Astrocyte of the spinal cord (primary cell): ENCODE measurements at places on chromosomes 16 and 17.

- peak; percentile 35 for DNase-seq
Observed at GRCh38 chr17:60390186-60390585, 1.7 kb downstream of the USP32 start.

DNA sequence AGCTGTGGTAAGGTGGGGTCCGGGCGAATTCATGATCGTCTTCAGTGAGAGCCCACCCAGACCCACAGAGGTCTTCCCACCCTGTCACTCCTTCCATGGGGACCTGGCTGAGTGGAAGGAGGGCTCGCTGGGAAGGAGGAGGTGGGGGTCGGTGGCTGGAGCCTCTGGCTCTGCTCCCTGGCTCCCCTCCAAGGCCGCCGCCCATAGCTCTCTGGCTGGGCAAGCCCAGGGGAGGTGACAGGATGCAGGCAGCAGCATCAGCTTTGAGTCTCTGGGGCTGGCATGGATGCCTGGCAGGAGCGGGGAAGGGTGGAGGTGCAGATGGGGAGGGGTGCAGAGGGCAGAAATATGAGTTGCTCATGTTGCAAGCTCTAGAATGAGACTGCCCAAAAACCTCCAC is 147.0 kb downstream of the ENGASE start:
- DNase-seq = no peak

DNA sequence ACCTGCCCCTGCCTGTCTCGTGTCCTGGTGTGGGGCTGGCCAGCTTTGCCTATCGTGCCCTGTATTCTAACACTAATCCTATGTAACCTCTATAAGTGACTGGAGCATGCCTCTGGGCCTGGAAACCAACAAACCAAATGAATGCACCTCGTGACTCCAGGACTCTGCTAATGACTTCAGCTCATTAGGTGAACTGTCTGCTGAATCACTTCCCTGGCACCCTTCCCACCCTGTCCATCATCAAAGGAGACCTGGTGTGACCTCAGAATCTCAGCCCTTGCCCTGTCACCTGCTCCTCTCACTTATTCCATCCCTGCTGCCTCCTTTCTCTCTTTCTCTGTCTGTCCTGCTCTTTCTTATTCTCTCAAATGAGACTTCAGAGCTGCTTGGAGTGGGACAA is 322.4 kb downstream of the CBLN1 start:
- no peak for DNase-seq

DNA sequence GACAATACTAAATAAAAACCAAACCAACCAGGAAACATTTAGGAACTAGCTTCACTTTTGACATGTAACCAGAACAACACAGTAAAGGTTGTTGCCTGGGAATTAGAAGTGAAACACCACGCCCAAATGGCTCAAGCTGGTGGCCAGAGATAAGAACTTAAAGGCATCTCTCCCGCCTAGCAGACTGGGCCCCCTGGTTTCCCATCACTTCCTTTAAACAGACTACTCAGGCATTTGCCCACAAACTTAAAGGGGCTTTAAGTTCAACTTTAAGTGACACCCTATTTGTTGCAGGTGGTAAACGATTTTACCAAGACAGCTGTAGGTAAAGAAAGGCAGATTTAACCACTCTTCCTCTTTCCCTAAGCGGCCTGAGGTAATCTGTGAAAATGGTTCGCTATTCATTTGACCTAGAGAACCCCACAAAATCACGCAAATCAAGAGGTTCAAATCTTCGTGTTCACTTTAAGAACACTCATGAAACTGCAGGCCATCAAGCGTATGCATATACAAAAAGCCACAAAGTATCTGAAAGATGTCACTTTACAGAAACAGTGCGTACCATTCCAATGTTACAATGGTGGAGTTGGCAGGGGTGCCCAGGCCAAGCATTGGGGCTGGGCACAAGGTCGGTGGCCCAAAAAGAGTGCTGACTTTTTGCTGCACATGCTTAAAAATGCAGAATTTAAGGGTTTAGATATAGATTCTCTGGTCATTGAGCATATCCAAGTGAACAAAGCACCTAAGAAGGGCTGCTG is 40.8 kb upstream of the BPTF start:
- DNase-seq = no peak

DNA sequence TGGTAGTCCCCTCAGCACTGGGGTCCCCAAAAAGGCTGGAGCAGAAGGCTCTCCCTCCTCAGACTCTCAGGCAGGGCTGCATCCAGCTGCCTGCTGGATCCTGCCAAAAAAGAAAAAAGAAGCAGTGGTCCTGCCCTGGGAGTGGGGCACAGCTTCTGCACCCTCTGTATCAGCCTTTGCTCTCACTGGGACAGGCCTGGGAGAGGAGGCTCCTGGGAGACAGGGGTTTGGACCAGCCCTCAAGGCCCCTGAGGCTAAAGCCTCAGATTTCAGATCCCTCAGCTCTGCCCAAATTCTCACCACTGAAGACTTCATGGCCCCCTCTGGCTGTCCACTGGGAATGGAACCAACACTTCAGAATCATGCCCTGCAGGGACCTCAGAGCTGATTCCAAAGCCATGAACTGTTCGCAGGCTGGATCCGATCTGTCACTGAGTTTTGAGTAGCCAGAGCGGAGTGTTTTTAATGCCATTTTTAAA is 96.9 kb downstream of the C16orf78 start:
- no peak for DNase-seq

DNA sequence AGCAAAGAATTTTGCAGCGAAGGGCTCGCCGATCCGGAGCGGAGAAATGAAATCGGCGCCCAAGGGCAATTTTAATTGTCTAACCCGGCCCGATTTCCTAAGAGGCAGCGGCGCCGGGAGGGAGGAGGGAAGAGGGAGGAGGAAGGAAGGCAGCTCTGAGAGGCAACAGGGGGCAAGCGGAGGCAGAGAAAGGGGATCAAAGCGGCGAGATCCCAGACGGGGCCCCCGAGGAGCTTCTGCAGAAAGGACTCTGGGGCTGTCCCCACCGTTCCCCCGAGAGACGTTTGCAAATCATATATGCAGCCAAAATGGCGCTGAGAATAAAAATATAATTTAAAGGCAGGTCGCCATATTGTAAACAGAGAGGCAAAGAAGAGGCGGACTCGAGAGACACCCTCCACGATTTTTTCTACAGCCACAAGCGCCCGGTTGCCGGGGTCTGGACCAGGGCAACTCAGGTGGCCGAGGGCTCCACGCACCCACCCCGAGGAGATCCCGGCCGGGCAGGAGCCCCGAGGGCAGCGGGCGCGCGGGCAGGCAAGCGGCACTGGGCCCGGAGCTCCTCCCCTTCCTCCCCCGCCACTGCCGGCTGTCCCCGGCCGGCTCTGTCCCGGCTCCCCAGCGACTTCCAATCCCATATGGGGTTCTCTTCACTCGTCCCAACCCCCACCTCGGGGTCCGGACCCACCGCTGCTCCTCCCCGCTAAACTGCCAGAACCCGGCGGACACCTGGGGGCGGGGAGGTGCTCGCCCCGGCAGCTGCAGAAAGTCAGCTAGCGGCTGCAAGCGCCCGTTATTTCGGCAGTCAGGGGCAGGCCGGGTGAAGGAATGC is 1.9 kb downstream of the PHF12 start:
- DNase-seq = peak; percentile 64

DNA sequence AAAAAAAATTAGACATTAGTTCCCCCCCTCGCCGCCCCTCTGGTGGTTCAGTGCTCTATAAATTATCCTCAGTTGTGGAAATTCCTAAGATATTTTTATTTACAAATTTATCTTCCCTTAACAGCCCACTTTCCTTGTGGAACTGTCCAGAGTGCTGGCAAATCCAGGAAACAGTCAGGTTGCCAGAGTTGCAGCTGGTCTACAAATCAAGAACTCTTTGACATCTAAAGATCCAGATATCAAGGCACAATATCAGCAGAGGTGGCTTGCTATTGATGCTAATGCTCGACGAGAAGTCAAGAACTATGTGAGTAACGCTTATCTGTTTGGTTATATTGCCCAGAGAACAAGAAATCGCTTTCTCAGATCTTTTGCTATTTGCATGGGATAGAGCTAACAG is 2.9 kb downstream of the KPNB1 start:
- no peak for DNase-seq

DNA sequence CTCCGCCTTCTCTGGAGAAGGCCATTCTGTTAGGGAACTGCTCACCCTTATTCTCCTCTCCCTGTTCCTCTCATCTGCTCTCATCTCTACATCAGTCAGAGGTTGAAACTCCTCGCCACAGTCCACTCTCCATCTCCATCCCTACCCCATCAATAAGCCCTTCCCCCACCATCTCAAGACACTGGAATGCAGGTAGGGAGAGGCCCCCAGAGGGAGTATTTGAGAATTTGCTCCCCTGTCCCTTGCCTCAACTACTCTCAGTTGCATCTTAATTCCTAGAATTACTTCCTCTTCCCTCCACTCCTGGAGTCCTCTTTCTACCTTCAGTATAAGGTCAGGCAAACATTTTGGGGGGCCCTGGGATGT is 2.0 kb upstream of the AATF start:
- DNase-seq = no peak

- DNase-seq = no peak
Observed at GRCh38 chr16:56658327-56658875, 642 bp downstream of the MT1F start.

GRCh38 chr16:28609631-28610594 is at the start of gene SULT1A1:
Gene SULT1A1 (minus strand): TSS chr16:28610044. CDS start chr16:28608855, 1,189 bp downstream.
- DNase-seq = no peak

- DNase-seq = peak; percentile 62
Observed at GRCh38 chr17:7058831-7059447, 15.0 kb upstream of the SLC16A11 start.

GRCh38 chr17:27338536-27338985 is 44.6 kb downstream of the WSB1 start:
- DNase-seq = no peak
